Stimulated activated CD4-positive, alpha-beta T cell treated with anti-CD3 and anti-CD28 coated beads, Interleukin-15, amount 100 ng/mL, for 1 hour (primary cell): ENCODE measurements at places on chromosomes 3 and 15.

- no peak for DNase-seq
These were observed 26.5 kb downstream of the TM4SF18 start for GRCh38 chr3:149306751-149307434.

- DNase-seq = no peak
These were observed 12.3 kb upstream of the CSK start for GRCh38 chr15:74769463-74770025.

DNA sequence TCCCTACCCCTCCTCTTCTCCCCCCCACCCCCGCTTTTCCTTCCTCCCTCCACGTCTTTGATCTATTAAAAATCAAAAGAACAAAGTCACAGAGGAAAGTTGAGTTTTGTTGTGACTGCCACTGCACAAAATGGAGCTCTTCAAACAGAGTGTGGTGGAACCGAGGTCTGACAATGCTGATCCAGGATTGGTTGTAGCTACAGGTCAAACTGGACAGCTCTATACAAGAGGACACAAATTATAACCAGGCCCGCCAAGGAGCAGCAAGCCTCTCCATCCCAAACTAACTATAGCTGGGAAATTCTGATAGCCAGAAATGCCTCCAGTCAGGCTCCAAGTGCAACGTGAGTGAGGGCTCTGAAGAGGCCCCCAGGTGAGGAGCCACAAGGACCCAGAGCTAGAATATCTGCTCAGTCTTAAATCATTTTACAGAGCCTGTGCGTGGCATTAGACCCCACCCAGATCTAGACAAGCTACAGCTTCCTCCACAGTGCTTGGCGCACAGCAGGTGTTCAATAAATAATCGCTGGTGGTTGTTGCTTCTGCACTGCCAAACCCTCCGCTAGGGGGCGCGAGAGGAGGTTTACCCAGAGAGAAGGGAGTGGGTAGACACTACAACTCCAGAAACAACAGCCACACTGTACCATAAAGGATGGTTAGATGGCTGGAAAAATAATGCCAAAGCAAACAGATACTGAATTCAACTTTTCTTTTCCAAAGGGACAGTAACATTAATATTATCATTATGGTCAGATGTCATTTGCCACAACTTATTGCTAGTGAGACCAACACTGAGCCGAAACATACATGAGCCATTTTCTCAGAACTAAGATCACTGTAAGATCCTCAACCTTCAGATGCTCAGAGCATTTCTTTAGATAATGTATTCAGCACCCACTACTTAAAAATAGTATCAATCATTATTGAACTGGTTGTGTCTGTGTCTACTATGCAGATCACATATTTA lies 44.6 kb downstream of the ZIC4 start:
- DNase-seq = no peak

DNA sequence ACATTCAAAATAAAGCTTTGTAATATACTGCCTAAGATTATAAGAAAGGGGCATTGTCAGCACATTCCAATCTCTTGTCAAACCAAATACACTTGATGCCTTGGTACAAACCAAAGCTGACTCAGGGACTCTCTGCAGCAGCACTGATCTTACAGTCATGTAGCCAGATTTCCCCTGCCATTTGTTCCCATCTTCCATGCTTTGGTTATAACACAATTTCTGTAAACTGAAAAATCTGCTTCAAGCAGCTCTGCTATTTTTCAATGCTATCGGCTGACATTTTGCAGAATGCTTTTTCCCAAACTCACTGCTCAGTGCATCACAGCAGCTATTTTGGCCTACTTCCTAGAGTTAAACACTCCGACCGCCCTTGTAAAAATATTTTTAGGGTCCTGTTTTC lies 18.2 kb downstream of the PLOD2 start:
- no peak for DNase-seq
